GM12891 (cell line): ENCODE measurements at places on chromosomes 7 and 10.

DNA sequence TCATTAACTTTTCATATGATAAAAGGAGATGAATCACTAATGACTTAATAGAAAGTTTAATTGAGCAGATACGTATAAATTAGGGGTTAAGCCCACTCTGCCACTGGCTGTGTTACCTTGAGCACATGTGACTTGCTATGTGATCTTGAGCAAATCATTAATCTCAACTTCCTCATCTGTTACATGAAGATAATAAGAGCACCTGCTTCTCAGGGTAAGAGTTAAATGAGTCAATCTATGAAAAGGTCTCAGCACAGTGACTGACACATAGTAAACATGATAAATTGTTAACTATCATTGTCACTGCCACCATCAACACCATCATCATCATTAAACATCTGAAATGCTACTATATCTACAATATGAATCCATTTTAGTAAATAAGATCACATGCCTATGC, 110.8 kb downstream of the TPK1 start:
- DNase-seq, result no peak

DNA sequence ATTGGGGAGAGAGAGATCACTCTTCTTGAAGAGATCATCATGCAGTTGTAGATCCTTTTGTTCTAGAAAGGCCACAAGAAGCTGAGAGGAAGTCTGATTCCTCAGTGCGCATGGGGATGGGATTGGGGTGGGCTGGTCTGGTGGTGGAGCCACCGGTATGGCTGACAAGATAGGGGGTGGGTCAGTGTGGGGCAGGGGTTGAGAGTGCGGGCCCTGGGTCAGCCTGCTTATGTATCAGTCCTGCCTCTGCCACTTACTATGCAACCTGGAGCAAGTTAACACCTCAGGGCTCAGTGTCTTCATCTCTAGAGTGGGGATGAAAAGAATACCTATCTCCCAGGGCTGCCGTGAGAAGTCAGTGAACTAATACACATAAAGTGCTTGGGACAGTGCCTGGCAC, 8.0 kb downstream of the SMARCD3 start:
- no peak for DNase-seq

- DNase-seq, result no peak
Observed at GRCh38 chr10:3830946-3831345, 45.9 kb upstream of the KLF6 start.

DNA sequence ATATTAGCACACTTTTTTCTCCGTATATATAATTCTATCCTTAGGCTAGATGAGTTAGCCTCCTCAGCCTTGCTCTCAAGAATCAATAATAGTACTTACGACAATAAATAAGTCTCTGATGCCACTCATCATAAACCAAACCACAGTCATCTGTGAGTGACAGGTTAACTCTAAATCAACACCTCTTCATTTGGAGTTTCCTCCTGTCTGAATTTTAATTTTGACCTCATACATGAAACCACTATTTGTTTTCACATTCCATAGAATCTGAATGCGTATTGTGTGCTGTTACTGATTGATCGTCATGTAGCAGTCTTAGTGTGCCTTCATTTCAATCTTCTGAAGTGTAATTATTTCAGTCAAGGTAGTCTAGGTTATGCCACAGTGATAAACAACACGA, 85.8 kb downstream of the HGF start:
- no peak for DNase-seq

DNA sequence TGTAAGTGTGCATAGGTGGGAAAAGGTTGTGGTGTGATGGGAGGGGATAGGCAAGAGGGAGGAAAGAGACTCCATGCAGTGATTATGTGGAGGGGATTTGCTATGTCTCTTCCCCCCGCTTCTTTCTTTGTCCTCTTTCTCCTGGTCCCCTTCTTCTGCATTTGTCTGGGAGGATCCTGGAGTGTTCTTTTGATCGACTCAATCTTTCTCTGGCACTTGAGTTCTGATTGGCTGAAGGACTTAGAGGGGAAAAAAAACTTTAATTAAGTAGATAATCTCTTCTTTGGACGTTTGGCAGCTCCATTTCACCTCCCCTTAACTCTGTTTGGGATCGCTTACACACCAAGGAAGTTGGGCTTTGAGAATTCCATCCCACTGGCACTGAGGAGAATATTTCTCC, at the start of gene WNT8B:
Gene WNT8B (plus strand): TSS at position 301 of the 400 bp plus-strand sequence. CDS start 160 bp downstream, outside the sequence.
- DNase-seq, result no peak
